Common myeloid progenitor, CD34-positive (primary cell): ENCODE measurements at places on chromosomes 5 and 9.

- DNase-seq, result no peak
Measured at GRCh38 chr9:129416821-129417539, 203.9 kb downstream of the C9orf50 start.

DNA sequence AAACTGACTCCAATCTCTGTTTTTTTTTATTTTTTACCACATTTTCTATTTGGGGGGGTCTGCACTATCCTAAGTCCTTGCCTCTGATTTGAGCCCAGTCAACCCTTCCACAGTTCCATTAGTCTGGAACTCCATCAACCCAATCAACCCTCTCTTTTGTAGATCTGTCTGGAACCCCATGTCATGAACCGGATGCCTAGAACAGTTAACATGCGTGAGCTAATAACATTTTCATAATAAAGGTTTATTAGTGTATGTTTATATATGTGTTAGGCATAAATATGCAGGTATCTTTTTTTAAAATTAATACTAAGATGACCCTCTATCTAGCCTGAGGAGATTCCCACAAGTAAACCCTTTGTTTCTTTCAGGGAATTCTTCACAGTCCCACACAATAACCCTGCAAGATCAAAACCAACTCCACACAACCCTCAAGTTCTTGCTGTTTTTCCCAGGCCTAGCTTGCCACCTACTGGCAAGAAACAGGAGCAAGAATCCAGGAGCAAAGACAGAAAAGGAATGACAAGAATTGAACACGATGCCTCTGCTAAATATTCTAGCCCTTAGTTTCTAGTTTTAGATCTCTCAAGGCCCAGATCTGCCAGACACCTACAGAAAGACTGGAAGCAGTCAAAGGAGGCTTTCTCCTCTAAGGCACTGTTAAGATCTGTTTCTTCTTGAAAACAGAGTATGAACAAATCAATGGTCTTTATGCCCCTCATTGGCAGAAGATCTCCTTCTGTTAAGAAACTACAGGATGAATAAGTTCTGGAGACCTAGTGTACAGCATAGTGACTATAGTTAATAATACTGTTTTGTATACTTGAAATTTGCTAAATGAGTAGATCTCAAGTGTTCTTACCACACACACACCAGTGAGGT is 100.4 kb downstream of the TRIM36 start:
- DNase-seq, result peak; percentile 14

DNA sequence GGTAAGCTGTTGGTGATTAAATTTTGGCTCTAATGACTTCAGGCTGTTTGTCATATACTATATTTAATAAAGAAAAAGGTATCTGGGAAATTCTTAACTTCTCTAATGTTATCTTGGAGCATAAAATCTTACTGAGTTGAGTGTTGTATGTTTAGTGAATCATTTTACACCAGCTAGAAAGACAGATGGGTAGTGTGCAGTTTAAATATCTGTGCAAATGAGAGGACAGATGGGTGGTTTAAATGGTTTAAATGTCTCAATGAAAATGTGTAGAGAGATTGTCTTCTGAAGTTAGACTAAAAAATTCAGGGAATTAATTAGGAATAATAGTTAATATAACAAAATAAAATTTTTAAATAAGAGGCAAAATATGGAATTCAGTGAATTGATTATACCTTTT is 114.5 kb downstream of the FER start:
- DNase-seq, result no peak

DNA sequence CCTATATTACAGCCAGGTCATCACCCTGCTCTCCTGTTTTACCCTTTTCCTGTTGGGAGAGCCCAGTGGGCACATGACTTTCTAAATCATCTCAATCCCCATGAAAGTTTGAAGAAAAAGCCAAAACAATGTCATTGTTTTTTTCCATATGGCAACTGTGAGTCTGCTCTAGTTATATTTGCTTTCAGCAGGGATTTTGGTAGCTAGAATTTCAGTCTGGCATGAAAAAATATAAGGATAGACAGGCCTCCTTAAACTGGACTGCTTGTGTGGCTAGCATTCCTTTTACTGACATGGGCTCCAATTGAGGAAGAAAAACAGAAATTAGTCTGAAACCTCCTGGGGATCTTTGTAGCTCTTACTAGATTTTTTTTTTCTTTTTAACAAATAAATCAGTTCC is 25.6 kb downstream of the MOCS2 start:
- DNase-seq, result no peak

GRCh38 chr5:37304888-37305287 is 55.7 kb upstream of the CPLANE1 start:
- DNase-seq, result no peak

- DNase-seq, result no peak
Measured at GRCh38 chr5:150009671-150010387, 9.3 kb downstream of the HMGXB3 start.

DNA sequence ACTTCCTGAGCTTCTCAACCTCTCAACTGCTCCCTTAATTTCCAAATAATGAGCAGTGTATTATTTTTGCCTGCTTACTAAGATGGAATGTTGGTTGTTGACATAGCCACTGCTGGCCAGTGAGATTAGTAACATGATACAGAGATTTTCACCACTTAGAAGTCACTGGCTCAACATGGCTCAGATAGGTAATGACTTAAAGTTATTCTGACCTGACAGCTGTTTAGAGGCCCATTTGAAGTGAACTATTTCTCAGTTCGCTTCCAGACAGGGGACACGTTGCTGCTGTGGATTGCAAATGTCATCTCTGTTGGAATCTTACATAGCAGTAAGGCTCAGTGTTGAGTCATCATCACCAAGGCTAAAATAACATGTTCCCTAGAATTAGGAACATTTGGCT is 490.2 kb downstream of the TLE4 start:
- DNase-seq, result no peak

GRCh38 chr5:64790210-64790609 is 21.5 kb downstream of the CWC27 start:
- DNase-seq, result no peak

GRCh38 chr9:133914442-133915342 is 77.4 kb downstream of the VAV2 start:
- no peak for DNase-seq

DNA sequence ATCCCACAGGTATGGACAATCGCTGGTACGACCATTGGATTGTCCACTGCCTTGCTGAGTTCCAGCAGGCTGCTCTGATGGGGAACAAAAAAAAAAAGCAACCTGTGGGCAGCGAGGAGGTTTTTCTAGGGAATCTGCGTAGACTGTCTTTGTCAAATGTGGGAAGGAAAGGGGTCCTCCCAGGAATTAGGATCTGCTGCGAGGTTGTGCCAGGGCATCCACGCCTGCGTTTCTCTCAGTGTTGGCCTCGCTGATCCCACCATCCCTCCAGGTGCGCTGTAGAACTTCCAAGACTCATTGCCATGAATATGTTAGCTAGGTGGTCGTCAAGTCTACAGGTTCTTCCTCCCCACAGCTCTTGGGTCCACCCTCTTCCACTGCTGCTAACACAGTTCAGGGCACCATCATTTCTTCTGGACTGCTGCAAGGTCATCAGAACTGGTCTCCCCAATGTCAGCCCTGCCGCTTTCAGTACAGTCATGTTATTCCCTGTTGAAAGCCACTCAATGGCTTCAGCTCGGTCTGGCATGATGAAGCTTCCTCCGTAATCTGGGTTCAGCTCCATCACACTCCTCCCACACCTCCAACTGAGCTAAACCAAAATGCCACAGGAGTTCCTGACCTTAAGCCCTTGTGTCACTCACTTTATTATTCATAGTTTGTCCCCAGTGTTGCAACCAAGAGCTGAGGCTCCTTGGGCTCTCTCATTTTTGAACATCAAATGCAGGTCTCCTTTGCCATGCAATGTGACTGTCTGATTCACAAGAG is 79.5 kb upstream of the DMRT1 start:
- no peak for DNase-seq

DNA sequence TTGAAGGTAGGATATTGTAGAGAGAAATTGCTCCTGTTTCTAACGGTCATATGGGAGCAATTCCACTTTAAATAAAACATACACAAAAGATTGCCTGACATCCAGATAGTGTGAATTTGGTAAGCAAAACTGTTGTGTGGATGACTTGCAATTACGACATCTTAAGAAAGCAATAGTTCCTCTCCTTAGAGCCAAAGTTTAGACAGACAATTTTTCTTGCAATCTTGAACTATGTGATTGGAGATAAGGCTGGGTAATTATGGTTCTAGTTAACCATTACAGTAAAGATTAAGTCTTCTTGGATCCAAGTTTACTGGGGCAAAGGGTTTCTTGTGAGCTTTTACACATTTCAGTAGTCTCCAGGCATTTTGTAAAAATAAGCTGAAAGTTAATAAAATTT is 1080.6 kb upstream of the CDH6 start:
- no peak for DNase-seq

DNA sequence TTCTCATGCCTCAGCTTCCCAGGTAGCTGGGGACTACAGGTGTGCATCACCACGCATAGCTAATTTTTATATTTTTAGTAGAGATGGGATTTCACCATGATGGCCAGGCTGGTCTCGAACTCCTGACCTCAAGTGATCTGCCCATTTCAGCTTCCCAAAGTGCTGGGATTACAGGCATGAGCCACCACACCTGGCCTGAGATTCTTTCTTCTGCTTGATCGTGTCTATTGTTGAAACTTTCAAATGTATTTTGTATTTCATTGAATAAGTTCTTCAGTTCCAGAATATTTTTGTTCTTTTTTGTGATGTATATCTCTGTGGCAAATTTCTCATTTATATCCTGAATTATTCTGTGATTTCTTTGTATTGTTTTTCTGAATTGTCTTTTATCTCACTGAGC is 1063.3 kb upstream of the WWC1 start:
- DNase-seq, result no peak

- DNase-seq, result peak; percentile 79
Measured at GRCh38 chr5:39080597-39081204, 6.5 kb upstream of the RICTOR start.

- DNase-seq, result no peak
Measured at GRCh38 chr9:101325053-101325452, 59.8 kb downstream of the BAAT start.

- no peak for DNase-seq
Measured at GRCh38 chr5:102863058-102863457, 108.0 kb downstream of the PAM start.

GRCh38 chr5:157800137-157800536 is 56.6 kb downstream of the LSM11 start:
- no peak for DNase-seq
